ENCODE measurements at places on chromosomes 13 and 19.

DNA sequence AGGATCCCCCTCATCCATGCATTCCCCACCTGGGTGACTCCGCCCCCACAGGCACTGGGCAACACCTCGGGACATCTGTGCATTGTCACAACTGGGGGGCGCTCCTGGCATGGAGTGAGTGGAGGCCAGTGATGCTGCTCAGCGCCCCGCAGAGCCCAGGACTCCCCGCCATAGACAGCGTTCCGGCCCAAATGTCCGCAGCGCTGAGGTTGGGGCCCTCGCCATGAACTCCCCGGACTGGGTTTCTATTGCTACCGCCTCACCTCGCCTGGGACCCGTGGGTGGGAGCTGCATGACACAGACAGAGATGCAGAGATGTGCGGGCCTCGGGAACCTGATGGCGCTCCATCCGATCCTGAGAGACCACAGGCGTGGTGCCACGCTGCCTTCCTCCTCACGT is 4.6 kb downstream of the FZR1 start:
- no peak for DNase-seq

GRCh38 chr13:32150794-32151193 is 119.2 kb downstream of the FRY start:
- peak; percentile 75 for DNase-seq

DNA sequence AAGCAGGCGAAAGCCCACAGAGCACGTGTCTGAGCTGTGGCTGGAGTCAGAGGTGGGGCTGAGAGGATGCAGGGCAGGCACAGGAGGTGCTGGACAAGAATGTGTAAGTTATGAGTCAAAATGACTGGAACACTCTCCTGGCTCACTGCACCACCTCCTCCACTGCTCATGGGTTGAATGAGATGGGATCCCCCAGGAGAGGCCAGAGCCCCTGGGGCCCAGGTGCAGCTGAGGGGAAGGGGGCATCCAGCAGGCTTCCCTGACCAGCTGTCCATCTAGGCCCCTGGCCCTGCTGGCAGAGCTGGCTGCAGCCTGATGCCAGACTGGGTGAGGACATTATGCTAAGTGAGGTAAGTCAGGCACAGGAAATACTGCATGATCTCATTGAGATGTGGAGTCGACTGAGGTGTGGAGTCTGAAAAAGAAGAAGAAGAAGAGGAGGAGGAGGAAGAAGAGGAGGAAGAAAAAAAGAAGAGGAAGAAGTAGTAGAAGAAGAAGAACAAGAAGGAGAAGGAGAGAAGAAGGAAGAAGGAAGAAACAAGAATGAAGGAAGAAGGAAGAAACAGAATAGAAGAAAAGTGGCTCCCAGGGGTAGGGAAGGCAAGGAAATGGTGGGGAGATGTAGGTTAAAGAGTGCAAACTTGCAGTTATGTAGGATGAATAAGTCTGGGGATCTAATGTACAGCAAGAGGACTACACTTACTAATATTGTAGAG is 747.4 kb downstream of the UQCRFS1 start:
- no peak for DNase-seq

DNA sequence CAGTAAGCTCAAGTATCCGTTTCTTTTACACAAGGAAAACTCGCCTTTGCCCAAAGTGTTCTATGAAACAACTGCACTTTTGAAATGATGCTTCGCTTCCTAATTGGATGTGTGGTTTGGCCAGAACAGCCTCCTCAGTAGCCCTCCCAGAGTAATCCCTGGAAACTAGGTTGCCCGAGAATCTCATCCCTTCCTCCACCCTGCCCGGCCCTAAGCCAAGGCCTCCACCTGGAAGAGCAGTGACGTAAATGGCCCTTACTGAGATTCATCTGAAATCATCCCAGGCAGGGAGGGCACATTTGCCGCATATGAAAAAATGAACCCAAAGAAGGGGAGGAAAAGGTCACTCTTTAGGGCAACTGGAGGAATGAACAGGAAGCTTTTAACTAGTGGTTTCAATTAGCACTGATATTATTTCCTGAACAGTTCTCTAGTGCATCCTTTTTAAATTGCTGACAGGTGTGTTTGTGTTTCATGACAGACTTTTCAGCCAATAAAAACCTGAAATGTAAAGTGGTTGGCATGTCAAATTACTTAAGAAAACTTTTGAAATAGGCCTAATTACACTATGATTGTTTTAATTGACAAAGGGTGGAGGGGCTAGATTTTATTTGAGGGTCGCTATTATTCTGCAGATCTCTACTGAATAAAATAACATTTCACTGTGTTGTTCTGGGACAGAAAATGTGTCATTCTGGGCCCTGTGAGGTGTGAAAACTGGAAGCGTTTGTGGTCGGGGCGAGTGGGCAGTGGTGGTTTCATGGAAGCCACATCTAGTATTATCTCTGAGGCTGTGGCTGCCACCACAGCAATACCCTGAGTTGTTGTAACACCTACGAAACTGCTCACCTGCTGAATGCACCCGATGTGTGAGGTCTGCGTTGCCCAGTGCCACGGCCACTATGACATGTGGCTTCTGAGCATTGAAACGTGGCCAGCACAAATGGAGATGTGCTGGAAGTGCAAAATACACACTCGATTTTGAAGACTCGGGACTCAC is 112.1 kb downstream of the ZIC5 start:
- DNase-seq, result no peak

- peak; percentile 83 for DNase-seq
Measured at GRCh38 chr19:13207846-13208671, 57.8 kb downstream of the IER2 start.

GRCh38 chr13:78401873-78402707 is 201.3 kb downstream of the POU4F1 start:
- no peak for DNase-seq

- DNase-seq, result no peak
Measured at GRCh38 chr19:33419788-33420130, 46.2 kb downstream of the CEBPG start.

DNA sequence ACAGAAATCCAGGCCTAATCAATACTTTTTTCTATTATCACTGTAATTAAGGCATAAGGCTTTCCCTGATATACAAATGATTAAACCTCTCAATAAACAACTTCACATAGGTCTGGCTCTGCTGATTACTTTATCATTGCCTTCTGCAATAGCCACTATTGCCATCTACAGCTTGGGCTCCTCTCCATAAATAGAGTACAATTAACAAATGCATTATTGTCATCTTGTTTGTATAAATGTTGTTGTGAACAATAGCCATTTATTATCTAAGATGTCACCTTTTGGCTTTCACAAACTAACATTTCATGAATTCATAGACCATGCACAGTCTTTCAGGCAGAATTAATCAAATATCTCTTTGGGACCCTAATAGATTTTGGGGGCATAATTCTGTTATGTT is 53.3 kb downstream of the NHLRC3 start:
- no peak for DNase-seq

DNA sequence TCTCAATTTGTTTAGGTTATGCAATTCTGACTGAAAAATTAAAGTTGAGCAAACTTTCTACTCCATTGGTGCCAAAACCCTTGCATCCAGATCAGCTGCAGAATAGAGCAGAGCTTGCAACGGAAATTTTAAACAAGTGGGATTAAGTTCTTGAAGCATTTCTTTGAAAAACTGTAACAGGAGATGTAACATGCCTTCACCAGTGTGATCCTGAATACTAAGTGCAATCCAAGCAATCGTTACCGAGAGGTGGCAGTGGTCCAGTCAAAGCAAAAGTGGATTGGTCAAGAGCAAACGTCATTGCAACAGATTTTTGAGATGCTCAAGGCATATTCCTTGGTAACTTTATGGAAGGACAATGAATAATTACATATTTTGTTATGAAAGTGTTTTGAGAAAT is 841.1 kb upstream of the SLITRK5 start:
- DNase-seq, result no peak

DNA sequence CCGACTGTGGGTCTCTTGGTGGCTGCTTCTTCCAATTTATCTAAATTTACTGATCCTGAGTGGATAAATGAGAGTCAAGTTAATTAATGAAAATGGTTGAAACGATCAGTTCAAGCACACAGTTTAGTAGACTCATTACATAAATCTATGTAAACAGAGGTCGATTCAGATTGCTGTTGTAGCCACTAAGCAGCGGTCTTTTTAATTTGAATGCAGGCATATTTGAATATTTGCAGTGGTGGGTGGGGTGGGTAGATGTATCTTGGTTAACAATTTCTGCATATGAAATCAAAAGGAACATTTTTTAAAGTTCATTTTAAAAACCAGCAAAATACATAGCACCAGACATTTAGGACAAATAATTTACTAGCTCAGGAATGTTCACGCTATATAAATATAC is 325.9 kb downstream of the KLF12 start:
- no peak for DNase-seq

DNA sequence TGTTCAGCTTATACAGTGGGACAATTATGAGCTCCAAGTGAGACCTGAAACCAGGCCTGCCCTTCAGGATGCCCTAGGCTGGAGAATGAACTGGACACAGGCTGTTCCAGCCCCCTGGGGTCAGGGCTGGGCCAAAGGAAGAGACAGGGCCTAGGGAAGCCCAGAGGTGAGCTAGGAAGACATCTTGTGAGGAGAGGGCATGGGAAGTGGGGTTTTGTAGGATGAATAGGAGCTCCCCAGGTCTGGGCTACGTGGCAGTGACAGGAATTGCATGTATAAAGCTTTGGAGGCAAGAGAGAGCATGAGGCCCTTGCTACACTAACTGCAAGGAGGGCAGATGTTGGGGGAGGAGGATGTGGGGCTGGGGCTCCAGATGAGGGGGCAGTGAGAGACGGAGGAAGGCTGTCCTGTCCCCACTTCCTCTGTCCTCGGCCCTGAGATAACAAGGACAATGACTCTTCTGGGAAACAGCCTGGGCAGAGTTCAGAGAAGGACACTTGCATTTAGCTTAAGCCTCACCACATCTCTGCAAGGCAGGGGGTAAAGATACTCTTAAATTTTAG is 1.5 kb upstream of the TBXA2R start:
- DNase-seq, result no peak

- DNase-seq, result peak; percentile 29
Measured at GRCh38 chr19:40928850-40929249, 46.8 kb upstream of the CYP2A7 start.

GRCh38 chr13:76937281-76937820 is 11.0 kb upstream of the ACOD1 start:
- DNase-seq, result peak; percentile 97

- DNase-seq, result no peak
Measured at GRCh38 chr19:3659746-3660112, 33.1 kb upstream of the CACTIN start.

GRCh38 chr13:38417241-38417640 is 67.6 kb downstream of the UFM1 start:
- no peak for DNase-seq

DNA sequence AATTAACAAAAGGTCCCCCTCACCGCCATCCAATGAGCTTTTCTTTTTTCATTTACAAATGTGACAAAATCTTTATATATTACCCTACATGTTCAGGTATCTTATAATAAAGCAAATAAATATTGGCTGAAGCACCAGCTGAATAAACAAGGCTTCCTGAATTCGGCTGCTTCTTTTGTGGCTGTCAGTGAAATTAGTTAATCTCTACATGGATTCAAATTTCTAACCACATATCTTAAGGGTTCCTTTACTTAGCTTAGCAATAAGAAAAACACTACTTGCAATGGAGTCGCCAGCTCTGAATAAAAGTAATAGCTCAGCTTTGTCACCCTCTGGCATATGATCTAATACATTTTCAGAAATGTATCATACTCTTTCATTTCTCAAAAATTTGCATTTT is 104.3 kb downstream of the CCNA1 start:
- no peak for DNase-seq

- DNase-seq, result no peak
Measured at GRCh38 chr13:61339054-61339621, 76.5 kb downstream of the PCDH20 start.

DNA sequence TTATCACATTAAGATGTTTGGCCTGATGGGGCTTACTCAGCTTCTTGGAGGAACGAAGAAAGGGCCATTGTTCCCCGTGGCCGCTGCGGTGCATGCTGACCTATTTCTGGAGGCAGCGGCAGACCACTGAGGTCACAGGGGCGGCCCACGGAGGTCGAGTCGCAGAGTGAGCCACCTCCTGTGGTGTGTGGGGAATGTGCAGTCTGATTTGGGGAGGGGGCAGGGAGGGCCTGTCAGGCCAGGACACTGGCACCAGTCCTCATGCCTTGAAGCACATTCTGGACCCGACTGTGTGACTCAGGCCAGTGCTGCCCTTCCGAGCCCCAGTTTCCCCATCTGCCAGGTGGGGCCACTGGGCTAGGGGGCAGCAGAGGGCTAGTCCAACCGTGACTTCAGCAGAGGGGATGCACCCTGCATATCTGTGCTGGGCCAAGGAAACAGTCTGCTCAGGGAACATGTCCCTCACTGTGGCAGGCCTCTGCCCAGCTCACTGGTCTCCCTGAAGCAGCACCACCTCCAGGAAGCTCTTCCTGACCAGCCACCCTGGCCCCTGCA is 6.3 kb downstream of the SLC7A10 start:
- DNase-seq, result no peak

- DNase-seq, result no peak
Measured at GRCh38 chr13:112071102-112071722, 4.3 kb downstream of the SOX1 start.

- peak; percentile 38 for DNase-seq
Measured at GRCh38 chr13:23876265-23876664, 12.9 kb downstream of the MIPEP start.

GRCh38 chr19:38375748-38376147 is 1.4 kb downstream of the PSMD8 start:
- DNase-seq, result no peak

DNA sequence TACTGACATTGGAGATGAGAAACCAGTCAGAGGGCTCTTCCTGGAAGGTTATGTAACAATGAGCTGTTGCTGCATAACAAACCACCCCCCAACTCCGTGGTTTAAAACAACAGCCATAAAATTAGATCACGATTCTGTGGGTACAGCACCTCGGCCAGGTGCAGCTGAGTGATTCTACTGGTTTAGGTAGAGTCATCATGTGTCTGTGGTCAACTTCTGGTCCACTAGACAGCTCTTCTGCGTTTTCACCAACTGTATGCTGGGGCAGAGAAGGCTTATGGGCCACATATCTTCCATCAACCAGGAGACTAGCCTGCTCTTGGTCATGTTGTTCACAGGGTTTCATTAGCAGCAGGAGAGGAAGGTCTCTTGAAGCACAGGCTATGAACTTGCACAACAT is 585.5 kb downstream of the KCTD12 start:
- no peak for DNase-seq

- peak; percentile 78 for DNase-seq
Measured at GRCh38 chr13:100063333-100063732, 25.6 kb upstream of the PCCA start.

- no peak for DNase-seq
Measured at GRCh38 chr13:61350341-61350740, 65.3 kb downstream of the PCDH20 start.

DNA sequence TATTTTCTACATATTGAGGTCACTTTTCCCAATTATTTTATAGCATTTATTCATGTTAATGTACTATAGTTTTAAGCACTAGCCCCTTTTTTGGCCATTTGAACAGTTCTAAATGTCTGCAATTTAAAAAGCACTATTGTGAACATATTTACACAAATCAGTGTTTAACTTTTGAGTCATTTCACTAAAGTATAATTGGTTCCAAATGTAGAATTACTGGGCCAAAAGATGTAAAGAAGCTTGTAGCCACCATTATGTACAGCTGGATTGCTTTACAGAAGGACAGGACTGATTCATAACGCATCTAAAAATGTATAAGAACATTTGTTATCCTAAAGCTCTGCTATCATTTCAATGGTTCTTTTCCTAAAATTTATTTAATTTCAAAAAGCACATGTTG is 16.6 kb upstream of the ATP12A start:
- DNase-seq, result no peak

Data from fibroblast of pulmonary artery (primary cell).